Mesenteric fat pad (tissue), 1 donor: ENCODE measurements at places on chromosomes 3 and 15.

- no peak for DNase-seq
These were observed 7.4 kb upstream of the FGF7 start for GRCh38 chr15:49415638-49416037.

DNA sequence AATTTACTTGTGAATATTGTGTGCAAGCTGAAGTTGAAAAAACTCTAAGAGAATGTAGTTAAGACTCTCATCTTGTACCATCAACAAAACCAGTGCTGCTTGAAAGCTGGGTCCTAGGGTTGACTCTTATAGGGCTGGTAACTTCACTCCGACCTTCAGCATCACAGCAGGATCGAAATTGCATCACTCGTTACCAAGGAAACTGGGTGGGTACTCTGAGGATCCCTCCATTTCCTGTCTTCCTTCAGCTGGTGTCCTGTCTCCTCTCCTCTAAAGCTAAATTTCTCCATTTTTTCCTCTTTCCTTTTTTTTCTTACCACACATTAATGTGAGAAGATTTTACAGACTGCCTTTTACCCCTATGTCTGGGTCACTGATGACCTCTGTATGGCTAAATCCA lies 3.0 kb upstream of the APH1B start:
- no peak for DNase-seq

DNA sequence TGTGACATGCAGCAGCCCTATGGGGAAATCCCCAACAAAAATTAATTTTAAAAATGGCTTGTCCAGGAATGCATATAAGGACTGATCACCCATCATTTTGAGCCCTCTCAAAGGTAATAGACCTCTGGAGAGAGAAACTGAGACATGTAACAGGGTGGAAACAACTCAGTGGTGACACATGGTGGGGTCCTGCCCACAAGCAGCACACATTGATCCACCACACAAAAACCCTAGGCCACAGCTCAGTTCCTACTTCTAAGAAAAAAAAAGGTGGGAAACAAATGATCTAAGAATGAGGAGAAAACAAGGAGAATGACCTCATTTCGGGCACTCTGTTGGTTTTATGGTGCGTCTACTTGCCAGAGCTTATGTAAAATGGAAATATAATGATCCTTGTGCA lies 1.9 kb upstream of the SLC41A3 start:
- DNase-seq: no peak

- no peak for DNase-seq
These were observed 71.9 kb downstream of the ARNT2 start for GRCh38 chr15:80476036-80476435.

GRCh38 chr15:63082366-63082765 lies 39.3 kb upstream of the LACTB start:
- DNase-seq: no peak

GRCh38 chr3:112965656-112966055 lies 9.2 kb downstream of the CD200R1 start:
- no peak for DNase-seq

DNA sequence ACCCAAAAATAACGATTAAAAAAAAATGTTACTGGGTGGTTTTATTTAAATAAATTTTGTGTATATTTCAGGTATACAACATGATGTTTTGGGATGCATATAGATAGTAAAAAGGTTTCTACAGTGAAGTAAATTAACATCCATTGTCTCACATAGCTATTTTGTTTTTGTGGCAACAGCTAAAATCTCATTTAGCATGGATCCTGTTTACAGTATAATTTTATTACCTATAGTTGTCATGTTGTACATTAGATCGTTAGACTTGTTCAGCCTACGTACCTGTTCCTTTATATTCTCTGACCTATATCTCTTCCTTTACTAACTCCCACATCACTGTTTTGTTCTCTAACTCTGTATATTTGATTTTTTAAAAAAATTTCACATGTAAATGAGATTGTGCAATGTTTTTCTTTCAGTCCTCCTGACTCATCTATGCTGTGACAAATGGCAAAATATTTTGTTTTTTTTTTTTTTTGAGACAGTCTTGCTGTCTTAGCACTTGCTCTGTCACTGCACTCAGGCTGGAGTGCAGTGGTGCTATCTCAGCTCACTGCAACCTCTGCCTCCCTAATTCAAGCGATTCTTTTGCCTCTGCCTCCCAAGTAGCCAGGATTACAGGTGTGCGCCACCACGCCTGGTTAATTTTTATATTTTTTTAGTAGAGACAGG lies 45.6 kb downstream of the OIP5 start:
- no peak for DNase-seq

GRCh38 chr15:63870043-63870394 lies 36.3 kb upstream of the HERC1 start:
- DNase-seq: no peak

DNA sequence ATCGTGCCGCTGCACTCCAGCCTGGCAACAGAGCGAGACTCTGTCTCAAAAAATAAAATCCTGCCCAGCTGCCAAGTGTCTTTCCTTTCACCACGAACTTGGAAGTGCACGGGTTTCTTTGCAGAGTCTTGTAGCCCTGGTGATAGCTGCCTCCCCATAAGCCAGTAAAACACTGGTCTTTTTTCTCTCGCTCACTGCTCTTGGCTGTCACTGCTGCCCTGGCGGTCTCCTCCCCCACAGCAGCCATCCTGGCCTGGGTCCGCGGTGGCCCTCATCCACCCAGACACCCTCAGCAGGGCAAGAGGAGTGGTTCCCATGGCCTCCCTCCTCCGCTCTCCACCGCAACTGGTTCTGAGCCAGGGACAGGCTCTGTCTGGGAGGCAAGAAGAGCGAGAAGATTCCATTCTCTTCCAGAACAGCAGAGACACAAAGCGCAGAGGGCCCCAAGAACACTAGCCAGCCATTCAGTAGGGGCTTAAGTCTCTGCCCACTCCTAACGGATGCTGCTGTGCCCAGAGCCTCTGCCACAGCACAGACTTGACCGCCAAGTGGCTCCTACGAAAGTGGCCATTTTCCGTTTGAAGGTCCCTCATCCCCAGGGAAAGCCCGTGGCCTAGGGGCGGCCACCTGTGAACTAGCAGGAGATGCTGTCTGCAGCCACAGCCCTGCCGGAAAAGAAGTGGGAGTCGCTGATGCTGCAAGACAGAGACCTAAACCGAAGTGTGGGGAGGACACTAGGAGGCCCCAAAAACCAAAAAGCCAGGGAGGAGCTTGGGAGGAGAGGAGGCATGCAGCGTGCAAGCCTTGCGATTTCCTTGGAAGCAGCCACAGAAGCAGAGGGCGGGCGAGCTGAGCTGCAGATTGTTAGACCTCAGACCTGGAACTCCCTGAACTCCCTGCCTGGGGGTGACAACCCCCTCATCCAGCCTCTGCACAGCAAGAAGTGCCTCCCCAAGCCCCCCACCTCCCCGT lies 44.1 kb downstream of the KLHL25 start:
- DNase-seq: peak; percentile 90

GRCh38 chr15:99978426-99978825 lies 245.2 kb upstream of the LYSMD4 start:
- no peak for DNase-seq

DNA sequence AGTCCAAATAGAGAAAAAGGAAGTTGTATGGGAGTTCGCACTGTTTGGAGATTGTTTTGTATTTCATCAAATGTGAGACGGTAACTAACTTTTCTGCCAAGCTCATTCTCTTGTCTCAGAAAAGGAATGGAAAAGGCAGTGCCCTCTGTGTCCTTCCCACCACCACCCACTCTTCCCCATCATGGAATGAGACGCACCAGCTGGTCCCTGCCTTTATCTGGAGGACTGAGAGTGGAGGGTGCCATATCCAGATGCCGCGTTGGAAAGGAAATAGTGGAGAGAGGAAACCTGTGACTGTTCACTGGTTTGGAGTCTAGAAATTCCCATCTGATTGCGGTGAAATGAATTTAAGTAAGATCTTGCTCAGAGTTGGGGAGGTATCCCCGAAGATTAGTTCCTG lies 3.7 kb upstream of the CCK start:
- DNase-seq: no peak

DNA sequence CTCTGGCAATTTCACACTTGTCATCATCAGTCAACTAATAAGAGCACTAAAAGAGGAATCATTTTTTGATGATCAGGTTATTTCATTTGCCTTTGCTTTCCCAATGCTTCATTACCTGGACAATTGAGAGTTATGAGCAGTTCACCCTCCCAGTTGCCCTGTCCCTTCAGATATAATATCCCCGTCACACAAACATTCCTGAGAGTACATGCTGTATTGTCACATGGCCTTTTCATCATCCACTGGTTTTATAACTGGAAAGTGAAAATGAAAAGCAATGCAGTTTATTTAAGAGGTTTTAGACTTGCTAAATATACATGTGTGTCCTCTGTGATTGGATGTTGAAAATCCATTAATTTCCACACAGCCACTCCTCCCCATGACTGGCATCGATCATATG lies 9.0 kb downstream of the RORA start:
- DNase-seq: no peak

GRCh38 chr3:184618811-184619210 lies 57.2 kb downstream of the EPHB3 start:
- no peak for DNase-seq

DNA sequence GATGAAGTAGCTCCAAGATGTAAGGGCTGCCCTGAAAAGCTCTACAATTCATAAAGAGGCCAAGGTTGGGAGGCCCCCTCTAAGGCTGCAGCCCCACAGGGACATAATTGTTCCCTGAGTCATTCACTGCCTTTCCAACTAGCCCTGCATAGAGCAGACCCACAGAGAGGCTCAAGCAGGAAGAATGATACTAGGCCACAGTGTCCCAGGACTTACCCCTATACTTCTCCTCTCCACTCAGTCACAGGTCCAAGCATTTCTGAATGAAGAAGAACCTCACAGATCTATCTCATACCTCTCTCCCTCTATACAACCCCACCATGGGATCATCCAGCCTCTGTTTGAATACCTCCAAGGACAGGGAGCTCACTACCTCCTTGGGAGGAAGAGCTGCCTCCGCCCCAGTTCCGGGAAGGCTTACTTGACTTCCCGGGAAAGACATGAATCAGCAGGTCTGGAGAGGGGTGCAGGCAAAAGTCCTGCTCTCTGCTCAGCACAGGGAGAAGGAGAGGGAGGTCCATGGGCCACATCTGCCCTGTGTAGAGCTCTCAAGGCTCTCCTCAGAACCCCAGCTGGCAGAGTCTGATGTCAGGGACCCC lies 6.9 kb upstream of the SKIC8 start:
- DNase-seq: peak; percentile 18
